Mammary epithelial cell (primary cell): ENCODE measurements at places on chromosomes 2 and 18. TPM values are rescaled to one million over a fixed set of nuclear protein-coding genes. Genes with fewer than 3 reads are reported as not detected.

- DNase-seq: no peak
These were observed 8.8 kb downstream of the NR4A2 start for GRCh38 chr2:156323754-156324153.

DNA sequence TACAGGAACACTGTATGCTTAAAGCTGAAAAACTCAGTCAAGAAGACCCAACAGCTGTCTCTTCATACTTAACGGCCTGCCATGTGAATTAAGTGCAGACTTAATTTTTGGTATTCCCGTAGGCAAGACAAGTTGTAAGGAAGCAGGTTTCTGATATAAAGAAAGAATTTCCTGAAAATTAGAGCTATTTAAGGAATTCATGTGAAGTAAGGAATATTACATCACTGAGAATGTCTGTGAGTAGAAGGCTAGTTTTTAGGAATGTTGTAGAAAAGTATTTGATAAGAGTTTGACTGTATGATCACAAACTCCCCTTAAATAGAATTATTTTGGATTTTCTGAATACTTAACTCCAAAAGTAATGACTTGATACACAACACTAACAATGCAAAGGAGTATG is 51.0 kb downstream of the WDR33 start:
- no peak for DNase-seq

- no peak for DNase-seq
These were observed 260.7 kb downstream of the SPAG16 start for GRCh38 chr2:213544940-213545339.

DNA sequence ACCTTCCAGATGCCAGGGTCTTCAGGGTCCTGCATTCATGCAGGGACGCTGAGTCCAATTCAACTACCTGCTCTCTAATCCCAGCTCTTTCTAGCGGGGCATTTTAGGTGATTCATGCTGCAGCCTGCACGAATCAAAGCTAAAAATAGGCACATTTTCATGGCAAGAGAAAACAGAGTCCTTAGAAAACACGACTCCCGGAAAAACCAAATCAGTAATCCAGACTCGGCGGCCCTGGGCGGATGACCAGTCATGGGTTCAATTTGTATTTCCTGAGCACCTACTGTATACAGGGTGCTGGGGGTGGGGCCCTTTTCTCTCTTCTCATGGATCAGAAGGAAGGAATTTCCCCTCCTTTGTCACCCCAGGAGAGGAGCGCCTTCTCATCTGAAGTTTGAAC is 64.4 kb downstream of the LONRF2 start:
- DNase-seq: peak; percentile 14

DNA sequence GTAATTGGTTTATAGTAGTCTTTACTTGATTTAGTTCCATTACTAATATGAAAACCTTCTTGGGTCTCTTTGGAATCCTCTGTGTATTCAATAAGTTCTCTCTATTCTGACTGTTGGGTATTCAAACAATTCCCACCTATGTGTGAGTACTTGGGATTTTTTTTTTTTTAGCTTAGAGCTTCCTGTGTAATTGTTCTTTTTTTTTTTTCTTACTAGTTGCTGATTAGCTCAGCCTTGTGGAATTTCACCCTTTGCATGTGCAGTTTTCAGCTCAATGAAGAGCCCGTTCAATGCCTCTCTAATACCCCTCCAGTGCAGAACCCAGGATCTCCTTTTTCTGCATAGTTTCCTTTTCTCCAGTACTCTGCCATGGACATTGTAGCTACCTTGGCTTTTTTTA is 339.1 kb upstream of the GALNT5 start:
- no peak for DNase-seq

- DNase-seq: no peak
These were observed 195.6 kb upstream of the POU3F3 start for GRCh38 chr2:104658144-104658835.

GRCh38 chr2:179470992-179471391 is 206.4 kb upstream of the SESTD1 start:
- DNase-seq: no peak

- DNase-seq: no peak
These were observed 103.0 kb downstream of the USP40 start for GRCh38 chr2:233463586-233463985.

DNA sequence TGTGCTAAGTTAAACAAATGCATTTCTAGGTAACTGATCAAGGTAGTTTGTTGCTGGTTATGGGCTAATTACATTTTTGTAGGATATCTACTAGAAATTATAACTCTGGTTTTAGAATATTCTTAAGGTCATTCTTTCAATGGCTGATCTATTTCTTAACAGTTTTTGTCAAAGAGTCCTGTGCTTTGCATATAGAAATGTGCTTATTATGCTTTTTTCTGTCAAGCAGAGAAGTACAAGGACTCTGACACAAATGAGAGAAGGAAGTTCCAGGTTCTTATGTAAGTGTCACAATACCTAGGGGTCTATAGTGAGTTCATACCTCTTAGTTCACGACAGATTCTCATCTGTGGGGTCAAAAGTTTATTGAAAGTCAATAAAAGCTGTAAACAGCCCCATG is 88.4 kb downstream of the MYO3B start:
- no peak for DNase-seq

DNA sequence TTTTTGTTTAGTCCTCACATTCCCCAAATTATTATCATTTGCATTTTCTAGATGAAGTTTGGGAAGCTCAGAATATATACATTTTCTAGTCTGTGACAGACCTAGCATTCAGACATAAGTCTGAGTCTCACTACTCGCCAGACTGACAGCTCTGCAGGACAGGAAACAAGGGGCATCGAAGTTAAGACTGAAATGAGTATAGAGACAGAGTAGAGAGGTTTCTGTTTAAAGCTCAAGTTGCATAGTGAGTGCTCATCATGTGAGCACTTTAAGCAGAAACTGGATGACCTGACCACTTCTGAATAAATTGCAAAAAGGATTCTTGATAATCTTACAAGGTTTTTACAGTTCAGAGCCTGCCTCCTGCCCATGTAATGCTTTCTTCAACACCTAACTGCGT is 1.1 kb downstream of the HADHB start:
- peak; percentile 53 for DNase-seq

- DNase-seq: no peak
These were observed 79.4 kb downstream of the SPRED2 start for GRCh38 chr2:65353046-65353445.

DNA sequence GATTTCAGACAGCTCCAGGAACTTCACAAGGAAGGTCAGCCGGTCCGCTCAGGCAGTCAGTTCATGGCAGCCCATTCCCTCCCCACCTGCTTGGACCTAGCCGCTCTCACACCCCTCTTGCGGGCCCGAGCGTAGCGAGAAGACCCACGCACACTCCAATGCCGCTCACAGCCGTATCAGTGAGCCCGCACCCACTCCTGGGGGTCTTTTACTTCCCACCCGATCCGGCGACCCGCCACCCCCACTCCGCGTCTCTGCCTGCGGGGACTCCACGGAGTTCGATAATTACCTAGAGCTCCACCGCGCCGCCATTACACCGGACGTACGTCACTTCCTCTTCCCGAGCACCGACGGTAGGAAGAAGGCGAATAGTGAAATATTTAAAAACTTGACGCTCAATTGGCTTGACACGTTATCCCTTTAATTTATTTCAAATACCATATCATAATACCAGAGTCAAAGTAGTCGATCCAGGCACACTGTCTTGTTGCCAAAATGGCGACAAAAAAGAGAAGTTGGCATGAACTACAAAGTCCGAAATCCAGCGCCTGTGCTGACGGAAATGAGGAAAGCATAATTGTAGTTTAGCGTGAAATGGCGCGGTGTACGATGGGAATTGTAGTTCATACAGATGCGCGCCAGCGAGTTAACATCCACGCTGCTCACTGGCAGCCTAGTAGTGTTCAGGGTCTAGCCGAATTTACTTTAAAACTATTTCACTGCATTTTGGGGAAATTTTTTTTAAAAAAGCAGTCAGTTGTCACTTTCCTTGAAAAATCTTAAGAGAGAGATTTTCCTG is at the start of gene CWC22:
Gene CWC22 (minus strand): TSS at position 517 of the 799 bp plus-strand sequence. CDS start 13,956 bp downstream, outside the sequence.
- DNase-seq: peak; percentile 83

DNA sequence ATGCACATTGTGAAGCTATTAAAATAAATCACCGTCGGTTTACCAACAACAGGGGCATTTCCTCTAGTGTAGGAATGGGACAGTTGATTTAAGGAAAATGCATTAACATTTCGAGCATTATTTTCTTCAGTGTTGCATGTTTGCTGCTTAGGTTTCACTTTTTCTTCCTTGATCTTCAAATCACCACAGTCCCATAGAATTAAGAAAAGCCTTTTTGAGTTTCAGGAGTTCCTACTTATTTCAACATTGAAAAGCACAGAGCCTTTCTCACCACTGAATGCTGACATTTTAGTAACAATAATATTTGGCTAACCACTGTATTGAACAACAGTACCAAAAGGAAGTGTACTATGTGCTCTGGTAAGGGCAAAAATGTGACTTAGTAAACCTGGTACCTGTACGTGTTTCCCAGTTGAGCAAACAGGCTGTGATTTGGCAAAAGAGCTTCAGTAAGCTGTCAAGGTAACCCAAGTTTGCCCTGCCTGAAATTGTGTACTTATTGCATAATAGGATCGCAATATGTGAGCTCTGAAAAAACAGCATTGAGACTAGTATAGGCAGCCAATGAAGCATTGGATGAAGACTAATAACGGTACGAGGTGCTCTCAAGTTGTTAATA is 2.2 kb downstream of the LRRTM4 start:
- no peak for DNase-seq

GRCh38 chr18:62435435-62436031 is 87.3 kb upstream of the ZCCHC2 start:
- no peak for DNase-seq

- DNase-seq: no peak
These were observed 41.8 kb upstream of the AFF3 start for GRCh38 chr2:100184055-100184737.

GRCh38 chr2:192828175-192828574 is 633.4 kb upstream of the TMEFF2 start:
- DNase-seq: no peak

DNA sequence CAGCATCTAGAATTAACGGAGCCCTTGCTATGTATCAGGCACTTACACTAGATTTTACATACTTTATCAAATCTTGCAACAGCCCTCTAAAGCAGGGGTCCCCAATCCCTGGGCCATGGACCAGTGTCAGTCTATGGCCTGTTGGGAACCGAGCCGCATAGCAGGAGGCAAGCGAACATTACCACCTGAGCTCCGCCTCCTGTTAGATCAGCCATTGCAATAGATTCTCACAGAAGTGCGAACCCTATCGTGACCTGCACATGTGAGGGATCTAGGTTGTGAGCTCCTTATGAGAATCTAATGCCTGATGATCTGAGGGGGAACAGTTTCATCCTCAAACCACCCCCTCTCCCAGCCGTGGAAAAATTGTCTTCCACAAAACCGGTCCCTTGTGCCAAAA is 13.4 kb downstream of the DNAJB2 start:
- DNase-seq: no peak

DNA sequence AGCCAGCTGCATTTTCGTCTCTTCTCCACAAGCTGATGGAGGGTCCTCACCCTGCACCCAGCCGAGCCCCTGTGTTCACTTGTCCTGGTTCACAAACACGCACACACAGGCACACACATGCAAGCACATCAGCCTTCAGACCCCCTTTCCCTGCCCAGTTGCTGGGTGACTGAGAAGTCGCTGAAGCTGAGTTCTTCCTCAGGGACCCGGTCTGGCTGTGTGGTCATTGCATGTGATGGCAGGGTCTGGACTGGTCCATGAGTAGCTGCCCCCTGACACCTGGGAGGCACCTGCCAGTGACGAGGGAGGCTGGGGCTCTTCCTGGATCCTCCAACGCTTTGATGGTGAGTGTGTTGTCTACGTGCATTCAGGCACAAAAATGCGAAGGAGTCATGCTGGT is 546.1 kb upstream of the SALL3 start:
- no peak for DNase-seq

- no peak for DNase-seq
These were observed 203.5 kb downstream of the CYP26B1 start for GRCh38 chr2:71944183-71944550.

- no peak for DNase-seq
These were observed 21.0 kb upstream of the ARMC9 start for GRCh38 chr2:231177156-231178025.

DNA sequence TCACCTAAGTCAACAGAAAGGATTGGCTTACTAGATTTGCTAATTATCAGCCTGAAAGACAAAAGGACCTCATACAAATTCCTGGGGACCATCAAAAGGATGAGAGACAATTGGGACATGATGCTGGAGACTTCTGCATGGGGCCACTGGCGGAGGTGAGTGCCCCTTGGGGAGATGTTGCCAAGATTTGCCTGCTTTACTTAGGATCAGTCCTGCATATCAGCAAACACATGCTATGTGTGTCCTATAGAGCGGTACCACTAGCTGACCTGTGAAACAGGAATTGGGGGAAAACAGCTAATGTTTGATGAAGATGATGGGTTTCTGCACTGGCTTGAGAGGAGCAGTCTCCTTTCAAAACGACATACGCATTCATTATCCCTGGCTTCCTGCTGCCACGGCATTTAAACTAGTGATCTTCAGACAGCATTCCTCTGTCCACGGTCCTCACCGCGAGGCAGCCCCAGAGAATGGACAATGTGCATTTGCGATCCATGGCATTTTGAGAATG is 104.2 kb downstream of the TGIF1 start:
- DNase-seq: no peak

DNA sequence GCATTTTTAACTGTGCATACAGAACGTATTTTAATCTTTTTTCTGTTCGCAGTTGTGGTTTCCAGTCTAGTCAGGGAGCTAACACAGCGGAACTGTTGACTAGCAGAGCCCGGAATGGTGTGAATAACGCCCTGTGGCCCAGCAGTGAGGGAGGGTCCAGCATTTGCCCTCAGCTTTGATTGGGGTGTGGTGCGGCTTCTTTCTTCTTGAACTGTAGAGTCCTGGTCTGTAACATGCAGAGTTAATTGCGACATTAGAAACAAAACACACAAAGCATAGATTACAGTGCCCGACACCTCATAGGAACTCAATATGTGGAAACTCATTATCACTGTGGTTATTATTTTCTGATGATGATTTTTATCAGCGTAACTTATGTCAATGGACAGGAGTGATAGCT is 253.6 kb downstream of the SOX11 start:
- no peak for DNase-seq

- no peak for DNase-seq
These were observed 378.7 kb downstream of the PARD3B start for GRCh38 chr2:204923957-204924356.

DNA sequence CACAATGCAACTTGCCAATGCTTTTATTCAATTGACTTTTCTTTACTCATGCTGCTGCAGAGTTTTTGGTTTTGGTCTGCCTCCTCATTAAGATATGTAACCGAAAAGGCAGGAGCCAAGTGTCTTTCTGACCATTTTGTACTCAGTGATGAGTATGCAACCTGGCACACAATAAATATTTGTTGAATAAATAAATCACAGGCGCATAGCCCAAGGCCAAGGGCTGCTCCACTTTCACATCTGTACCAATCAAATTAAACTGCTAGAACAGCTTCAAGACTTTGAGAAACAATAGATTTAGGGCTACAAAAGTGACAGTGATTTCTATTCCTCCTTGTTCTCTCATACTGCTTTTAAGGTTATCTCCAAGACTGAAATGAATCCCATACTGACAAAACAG is 828.2 kb downstream of the RNF144A start:
- DNase-seq: no peak

CHST10 gene
- total RNA-seq: 3.4 and 6.7 TPM in 2 replicates

MYOM1 gene
- 0.08 and 0.12 TPM in 2 replicates for total RNA-seq

ST8SIA3 gene
- not detected in 2 replicates for total RNA-seq

SGPP2 gene
- 5.3 TPM for total RNA-seq

ACTG2 gene
- total RNA-seq: 365 TPM

TGFA gene
- 97.7 and 126 TPM in 2 replicates for total RNA-seq

FAM161A gene
- total RNA-seq: 1.3 TPM

TMEFF2 gene
- total RNA-seq: not detected

C2orf66 gene
- 0.50 TPM for total RNA-seq

MAP3K19 gene
- total RNA-seq: not detected in 2 replicates

ITGA6 gene
- 562 TPM for total RNA-seq

EVA1A gene
- total RNA-seq: 19.2 TPM

AP1S3 gene
- 41.1 and 48.9 TPM in 2 replicates for total RNA-seq

CSRNP3 gene
- 0.56 and 0.59 TPM in 2 replicates for total RNA-seq

RAD51AP2 gene
- total RNA-seq: 0.17 TPM
